ENCODE measurements at places on chromosomes 1 and 21. TPM values are rescaled to one million over a fixed set of nuclear protein-coding genes. Genes with fewer than 3 reads are reported as not detected.

Gene ERI3
- total RNA-seq: 43.6 TPM

Gene PTPN22
- total RNA-seq: 3.7 TPM

Gene AGT
- 3.7 TPM for total RNA-seq

Gene HLX
- total RNA-seq: 37.2 TPM

Gene CIART
- total RNA-seq: 3.5 TPM

Gene CLCA4
- total RNA-seq: not detected

Gene VANGL2
- total RNA-seq: 1.7 TPM

Gene ACTA1
- not detected for total RNA-seq

Gene RAB13
- total RNA-seq: 144 TPM

Gene ACTL8
- total RNA-seq: not detected

Gene GPR25
- total RNA-seq: not detected

Gene CHD5
- 0.13 TPM for total RNA-seq

Gene CHIA
- not detected for total RNA-seq

Gene KLF17
- total RNA-seq: not detected

Gene UCK2
- 25.6 TPM for total RNA-seq

Gene NUF2
- 0.29 TPM for total RNA-seq
